ENCODE measurements at places on chromosomes 12 and 14.

DNA sequence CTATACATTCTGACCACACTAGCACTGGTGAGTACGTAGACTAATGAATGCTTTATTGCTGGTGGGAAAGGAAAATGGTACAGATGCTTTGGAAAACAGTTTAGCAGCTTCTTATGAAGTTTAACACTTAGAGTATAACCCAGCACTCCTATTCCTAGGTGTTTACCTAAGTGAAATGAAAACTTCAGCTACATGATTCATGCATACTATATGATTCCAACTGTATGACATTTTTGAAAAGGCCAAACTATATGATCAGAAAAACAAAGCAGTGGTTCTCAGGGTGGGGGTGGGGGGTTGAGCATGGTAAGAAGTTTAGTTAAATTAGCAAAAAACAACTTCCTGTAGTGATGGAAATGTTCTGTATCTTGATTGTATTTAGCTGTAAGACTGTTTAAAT lies 22.1 kb upstream of the ARID4A start:
- DNase-seq, result no peak

- DNase-seq, result no peak
Observed at GRCh38 chr14:58942516-58942915, 246.0 kb upstream of the DAAM1 start.

DNA sequence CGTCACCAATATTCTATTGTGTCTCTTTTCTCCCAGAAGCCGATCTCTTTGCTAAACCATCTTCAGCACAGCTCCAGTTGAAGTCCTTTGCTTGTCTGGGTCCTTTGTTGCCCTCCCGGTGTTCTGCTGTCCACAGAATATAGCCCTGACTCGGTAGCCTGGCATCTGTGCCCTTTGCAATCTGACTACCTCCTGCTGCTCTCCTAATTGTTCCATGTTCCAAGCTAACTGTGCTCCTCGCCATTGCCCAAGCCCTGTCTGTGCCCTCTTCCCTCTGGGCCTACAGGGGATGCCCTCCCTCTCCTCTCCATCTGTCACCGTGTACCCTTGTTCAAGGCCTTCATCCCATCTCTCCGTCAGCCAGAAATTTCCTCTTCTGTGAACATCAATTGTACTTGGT lies 306.3 kb downstream of the APAF1 start:
- no peak for DNase-seq

GRCh38 chr12:5581019-5581418 lies 149.1 kb downstream of the NTF3 start:
- no peak for DNase-seq

DNA sequence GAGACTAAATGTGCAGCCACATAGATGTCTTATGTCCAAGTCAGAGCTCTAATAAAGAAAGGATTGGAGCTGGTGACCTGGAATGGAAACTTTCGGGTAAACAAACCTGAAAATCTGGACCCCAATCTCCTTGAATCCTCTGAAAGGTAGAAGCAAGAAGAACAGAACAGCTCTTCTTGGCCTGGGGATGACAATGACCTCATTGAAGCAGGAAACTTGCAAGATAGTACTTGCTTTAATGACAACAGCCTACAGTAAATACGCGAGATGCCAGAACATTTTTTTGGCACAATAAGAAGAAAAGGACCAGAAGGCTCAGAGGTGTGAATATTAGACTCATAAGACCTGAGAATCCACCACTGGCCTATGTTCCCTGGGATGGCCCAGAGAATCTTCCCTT lies 4.1 kb upstream of the PRIMA1 start:
- DNase-seq, result no peak

- no peak for DNase-seq
Observed at GRCh38 chr12:13206560-13206897, 10.0 kb downstream of the EMP1 start.

DNA sequence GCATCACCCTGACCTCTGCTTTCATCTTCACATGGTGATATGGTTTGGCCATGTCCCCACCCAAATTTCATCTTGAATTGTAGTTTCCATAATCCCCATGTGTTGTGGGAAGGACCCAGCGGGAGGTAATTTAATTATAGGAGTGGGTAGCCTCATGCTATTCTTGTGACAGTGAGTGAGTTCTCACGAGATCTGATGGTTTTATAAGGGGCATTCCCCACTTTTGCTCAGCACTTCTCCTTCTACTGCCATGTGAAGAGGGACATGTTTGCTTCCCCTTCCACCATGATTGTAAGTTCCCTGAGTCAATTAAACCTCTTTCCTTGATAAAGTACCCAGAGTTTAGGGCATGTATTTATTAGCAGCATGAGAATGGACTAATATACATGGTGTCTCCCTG lies 38.2 kb downstream of the TMBIM6 start:
- no peak for DNase-seq

GRCh38 chr12:52434081-52434733 lies at the start of gene KRT75:
TSS of gene KRT75 (minus strand) at chr12:52434371. CDS start at chr12:52434304, 67 bp downstream.
- DNase-seq, result no peak

GRCh38 chr12:67533159-67533558 lies 115.4 kb upstream of the DYRK2 start:
- no peak for DNase-seq

DNA sequence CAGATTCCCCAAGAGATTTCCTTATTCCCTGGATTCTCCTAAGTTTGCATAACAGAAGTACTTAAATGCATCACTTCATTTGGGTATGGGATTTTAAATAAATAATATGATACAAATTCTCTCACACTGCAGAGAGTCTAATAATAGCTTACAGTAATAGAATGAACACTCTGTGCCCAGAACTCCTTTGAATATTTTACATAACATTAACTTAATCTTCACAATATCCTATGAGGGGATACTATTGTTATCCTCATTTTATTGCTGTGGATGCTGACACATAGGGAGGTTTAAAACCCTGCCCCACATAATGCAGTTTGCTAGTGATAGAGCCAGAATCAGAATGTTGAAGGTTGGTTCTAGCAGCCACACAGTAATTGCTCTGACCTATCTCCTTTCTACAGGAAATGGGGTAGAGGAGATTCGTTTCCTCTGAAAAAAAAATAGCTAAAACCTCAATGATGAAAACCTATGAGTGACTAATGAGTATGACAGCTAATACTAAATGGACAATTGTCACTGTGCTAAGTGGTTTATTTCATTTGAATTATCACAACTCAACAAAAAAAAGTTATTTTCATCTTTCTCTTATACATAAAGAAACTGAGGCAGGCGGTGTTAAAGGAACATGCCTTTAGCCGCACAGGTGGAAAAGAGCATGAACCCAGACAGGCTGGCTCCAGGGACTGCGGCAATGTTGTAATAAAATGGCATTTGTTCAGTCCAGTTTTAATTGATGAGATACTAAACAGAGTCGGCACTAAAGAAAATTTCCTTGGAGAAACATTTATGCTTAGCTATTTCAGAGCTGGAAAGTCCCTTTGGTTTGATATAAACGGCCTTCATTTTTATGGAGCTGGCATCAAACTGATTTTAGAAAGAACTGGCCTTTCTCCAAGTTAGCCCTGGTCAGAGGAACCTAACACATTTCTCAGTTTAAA lies 880.9 kb downstream of the NRXN3 start:
- DNase-seq, result no peak

DNA sequence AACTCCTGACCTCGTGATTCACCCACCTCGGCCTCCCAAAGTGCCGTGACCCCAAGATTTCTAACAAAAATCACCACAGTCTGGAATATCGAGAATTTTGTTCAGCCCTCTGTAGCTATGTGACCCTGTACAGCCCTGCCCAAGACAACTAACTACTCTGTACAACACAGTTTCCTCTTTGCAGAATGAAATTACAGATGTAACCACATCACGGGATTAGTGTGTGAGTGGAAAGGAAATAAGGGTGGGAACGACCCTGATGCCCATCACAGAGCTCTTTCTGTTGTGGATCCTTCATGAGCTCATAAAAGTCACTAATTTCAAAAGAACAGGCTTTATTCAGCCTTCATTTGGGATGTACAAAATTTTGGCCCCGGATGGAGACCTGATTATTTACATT lies 50.5 kb upstream of the KRR1 start:
- DNase-seq, result no peak

GRCh38 chr12:95789126-95790032 lies 1.2 kb downstream of the NTN4 start:
- DNase-seq, result peak; percentile 67

DNA sequence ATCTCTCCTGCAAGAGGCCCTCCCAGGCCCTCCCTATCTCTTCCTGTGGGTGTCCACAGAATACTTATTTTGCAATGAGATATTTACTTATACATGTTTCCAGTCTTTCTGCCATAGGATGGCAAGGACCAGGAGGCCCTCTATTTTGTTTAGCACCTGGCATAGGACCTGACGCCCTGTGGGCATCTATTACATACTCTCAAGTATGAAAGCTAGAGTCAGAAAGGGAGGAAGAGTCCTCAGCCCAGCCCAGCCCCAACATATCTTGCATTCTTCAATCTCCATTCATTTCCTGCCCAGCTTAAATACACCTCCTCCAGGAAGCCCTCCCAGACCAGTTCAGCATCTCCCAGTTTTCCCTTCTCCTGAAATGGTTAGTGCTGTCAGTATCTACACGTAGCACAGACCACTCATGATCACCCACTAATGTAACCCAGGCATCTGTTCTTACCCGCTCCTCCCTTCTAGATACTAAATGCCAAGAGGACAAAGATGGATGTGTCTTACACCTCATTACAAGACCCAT lies 7.4 kb downstream of the FOXN4 start:
- DNase-seq, result no peak

- DNase-seq, result no peak
Observed at GRCh38 chr12:23760495-23760894, 189.0 kb downstream of the SOX5 start.

- no peak for DNase-seq
Observed at GRCh38 chr14:93962701-93963601, 13.4 kb downstream of the ASB2 start.

DNA sequence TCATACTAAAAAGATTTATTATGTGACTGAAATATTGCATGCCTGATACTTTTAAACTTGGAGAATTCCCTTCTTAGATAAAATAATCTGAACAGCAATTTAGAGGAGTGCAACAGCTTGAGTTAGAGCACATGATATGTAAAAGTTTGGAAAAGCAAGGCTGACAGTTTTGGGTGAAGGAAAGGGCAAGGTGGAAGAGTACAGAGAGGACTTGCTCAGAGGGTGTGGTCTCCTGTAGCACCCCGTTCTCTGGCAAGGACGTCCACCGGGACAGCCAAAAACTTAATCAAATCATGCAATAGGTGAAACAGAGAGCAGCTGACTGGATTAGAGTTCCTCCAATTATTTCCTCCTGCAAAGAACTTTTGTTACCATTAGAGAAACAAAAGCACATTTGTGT lies 65.2 kb upstream of the PDZRN4 start:
- no peak for DNase-seq

DNA sequence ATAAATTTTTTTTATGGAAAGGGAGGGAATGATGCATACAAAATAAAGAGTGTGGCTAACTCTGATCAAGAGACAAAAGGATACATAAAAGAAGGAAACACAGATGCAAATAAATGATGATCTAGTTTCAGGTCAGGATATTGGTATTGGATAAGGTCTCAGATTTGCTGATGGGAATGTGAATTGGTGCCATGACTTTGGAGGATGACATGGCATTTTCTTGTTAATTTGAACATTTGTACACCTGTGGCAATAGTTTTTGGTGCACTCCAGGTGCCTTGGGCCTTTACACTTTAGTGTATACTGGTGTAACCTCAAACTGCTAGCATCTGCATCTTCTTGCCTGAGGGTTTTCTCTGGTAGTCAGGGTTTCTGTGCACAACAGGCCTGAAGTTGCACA lies 279.3 kb downstream of the TMEM121 start:
- DNase-seq, result no peak

DNA sequence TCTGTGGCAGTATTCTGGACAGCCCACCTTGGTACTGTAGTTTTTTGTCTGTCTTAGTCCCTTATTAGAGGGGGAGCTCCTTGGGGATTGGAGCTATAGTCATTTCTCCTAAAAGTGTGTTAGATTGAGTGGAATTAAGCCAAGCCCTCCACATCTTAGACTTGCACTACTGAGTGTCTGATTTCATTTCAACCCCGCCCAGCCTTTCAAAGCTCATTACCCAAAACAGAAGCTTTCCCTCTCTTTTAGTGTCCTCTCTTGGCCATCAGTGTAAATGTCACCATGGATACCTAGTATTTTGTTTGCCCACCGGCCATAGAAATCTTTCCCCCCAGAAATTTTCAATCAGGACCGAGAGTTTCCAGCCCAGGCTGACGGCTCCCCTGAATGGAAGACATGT lies 74.5 kb downstream of the LRRC74A start:
- no peak for DNase-seq

- peak; percentile 99 for DNase-seq
Observed at GRCh38 chr12:82329508-82329907, 28.7 kb downstream of the CCDC59 start.

- no peak for DNase-seq
Observed at GRCh38 chr14:59241121-59241520, 52.7 kb downstream of the DAAM1 start.

DNA sequence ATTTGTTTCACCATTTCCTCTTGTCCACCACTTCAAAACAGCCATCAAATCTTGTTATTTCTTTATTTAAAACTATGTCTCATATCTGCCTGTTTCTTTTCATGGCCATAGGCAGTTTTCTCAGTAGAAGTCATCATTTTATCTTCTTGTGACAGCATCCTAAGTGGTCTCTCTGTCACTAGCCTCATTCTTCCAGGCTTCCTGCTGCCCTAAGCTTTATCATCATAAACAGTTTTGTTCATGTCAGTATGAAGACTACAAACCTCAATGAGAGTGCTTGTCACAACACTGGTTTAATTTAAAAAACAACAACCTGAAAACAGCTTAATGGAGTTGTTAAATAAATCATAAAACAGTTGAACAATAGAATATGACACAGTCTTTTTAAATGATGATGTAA lies 387.8 kb upstream of the RPL10L start:
- DNase-seq, result no peak

- peak; percentile 79 for DNase-seq
Observed at GRCh38 chr14:104545151-104545941, 34.2 kb upstream of the C14orf180 start.

GRCh38 chr12:30753751-30754382 lies 884 bp downstream of the CAPRIN2 start:
- no peak for DNase-seq

- no peak for DNase-seq
Observed at GRCh38 chr12:19498099-19498498, 58.8 kb downstream of the AEBP2 start.

GRCh38 chr12:91889910-91890309 lies 255.7 kb downstream of the BTG1 start:
- no peak for DNase-seq

GRCh38 chr14:89509891-89510290 lies 92.9 kb upstream of the FOXN3 start:
- no peak for DNase-seq

GRCh38 chr12:120323772-120324171 lies 3.8 kb downstream of the PLA2G1B start:
- DNase-seq, result no peak

Data from COR-L47 (cell line).